ENCODE measurements at places on chromosomes 6 and 20. TPM values are rescaled to one million over a fixed set of nuclear protein-coding genes. Genes with fewer than 3 reads are reported as not detected.

DNA sequence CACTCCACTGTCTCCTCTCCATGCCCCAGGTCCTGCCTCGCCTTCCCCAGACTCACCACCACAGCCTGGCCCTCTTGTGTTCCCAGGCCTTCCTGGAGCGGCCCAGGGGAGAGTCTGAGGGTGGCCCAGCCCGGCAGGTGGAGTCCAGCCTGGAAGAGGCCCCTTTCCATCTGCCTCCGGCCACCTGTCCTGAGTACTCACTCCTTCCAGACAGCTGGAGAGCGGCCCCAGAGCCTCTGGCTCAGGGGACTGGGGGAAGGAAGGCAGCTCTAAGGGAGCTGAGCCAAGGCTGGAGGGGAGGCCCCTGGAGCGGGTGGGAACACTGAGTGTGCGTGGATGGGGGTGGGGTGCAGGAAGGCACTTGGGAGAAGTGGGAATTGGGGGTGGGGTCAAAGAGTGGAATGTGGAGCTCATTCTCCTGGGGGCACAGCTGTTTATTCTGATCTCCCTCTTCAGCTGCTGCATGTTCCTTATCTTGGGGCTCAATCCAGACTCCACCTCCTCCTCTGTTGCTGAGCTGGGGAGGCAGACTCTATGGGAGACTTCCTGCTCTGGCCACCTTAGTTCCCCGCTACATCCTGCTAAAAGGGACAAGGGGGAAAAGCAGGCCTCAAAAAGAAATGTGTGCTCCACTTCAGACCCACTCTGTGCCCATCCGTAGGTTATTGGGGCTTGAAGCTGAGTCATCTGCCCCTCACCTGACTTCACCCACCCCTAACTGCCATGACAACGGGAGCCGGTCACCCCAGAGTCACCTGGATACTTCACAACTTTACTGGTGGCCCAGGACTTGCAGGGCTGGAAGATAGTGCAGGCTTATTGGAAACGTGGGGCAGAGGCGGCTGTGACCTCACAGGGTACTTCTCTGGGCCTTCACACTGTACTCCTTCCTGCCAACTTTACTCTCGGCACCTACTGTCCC lies 19.5 kb upstream of the TAF8 start:
- no peak overlapping the region for H3K4me3 ChIP-seq
- no peaks in the 10 kb centered on the region for H3K36me3 ChIP-seq
- H3K27ac ChIP-seq, result peak overlapping the region; percentile 19
- DNase-seq, result no peak

DNA sequence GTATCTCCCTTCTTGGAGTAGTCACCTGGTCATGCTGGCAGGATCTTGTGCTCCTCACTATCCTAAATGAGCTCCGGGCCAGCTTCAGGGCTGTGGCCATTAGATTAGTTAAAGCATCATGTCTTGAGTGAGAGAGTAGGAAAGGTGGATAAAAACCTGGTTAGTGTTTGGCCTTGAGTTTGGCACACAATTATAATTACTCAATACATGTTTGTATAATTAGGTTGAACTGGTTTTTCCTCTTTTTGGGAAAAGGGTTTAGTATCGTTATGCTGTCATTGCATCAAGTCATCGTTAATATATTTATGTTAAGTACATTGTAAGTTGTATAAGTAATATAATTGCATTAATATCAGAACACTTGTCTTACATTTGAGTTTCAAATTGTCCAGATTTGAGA lies 126.3 kb downstream of the CDKAL1 start:
- H3K36me3 ChIP-seq, result no peaks in the 10 kb centered on the region
- H3K27ac ChIP-seq, result peak overlapping the region; percentile 67
- peaks cover 7% of the 10 kb centered on the region for H3K4me1 ChIP-seq
- H3K27me3 ChIP-seq, result no peaks in the 10 kb centered on the region

- H3K36me3 ChIP-seq, result no peaks in the 10 kb centered on the region
- no peak overlapping the region for H3K27ac ChIP-seq
- no peak for DNase-seq
- H3K4me3 ChIP-seq, result no peak overlapping the region
- H3K27me3 ChIP-seq, result no peaks in the 10 kb centered on the region
- no peaks in the 10 kb centered on the region for H3K4me1 ChIP-seq
These were observed 165.0 kb downstream of the MAFB start for GRCh38 chr20:40524071-40524470.

- H3K4me3 ChIP-seq, result no peak overlapping the region
- no peaks in the 10 kb centered on the region for H3K36me3 ChIP-seq
- no peak for DNase-seq
- no peaks in the 10 kb centered on the region for H3K4me1 ChIP-seq
- no peak overlapping the region for H3K27ac ChIP-seq
- no peaks in the 10 kb centered on the region for H3K27me3 ChIP-seq
These were observed 564.8 kb downstream of the LMBRD1 start for GRCh38 chr6:69232008-69232407.

DNA sequence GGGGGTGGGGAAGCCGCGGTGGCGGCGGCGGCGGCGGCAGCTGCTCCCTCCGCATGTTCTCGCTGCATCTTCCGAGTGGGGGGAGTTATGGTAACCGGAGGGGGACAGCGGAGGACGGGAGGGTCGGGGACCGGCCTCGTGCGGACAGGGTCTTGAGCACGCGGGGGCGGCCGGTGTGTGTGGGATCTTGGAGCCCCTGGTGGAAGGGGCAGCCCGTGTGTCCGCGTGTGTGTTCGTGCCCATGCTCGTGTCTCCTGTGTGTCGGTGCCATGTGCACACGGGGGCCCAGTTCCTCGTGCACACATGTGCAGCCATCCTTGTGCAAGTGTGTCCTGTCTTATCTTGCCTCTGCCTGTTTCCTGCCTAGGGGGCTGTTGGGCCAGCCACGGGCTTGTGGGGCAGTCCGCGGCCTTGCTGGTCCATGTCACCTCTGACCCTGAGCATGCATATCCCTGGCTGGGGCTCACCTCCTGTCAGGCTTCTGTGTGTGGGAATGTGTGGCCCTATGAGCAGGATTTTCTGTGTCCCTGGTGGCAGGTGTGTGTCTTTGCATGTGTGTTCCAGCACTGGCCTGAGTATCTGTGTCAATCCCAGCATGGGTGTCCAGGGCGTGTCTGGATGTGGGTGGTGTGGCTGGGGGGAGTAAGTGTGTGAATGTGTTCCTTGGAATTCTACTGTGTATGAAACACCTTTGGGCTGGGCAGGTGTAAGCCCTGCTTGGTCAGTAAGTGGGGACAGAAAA lies 8.5 kb downstream of the SYNGAP1 start:
- peak overlapping the region; percentile 97 for H3K27ac ChIP-seq
- H3K4me1 ChIP-seq, result peaks cover 11% of the 10 kb centered on the region
- H3K4me3 ChIP-seq, result peak overlapping the region; percentile 48
- DNase-seq, result no peak
- no peaks in the 10 kb centered on the region for H3K36me3 ChIP-seq

GRCh38 chr20:11311659-11312224 lies 606.0 kb upstream of the BTBD3 start:
- H3K27me3 ChIP-seq, result no peaks in the 10 kb centered on the region
- no peaks in the 10 kb centered on the region for H3K36me3 ChIP-seq
- no peak overlapping the region for H3K4me3 ChIP-seq
- no peak overlapping the region for H3K27ac ChIP-seq
- no peaks in the 10 kb centered on the region for H3K4me1 ChIP-seq

The ADNP gene
- total RNA-seq, result 60.0 TPM

The HLA-DPA1 gene
- 116 TPM for total RNA-seq

- no peaks in the 10 kb centered on the region for H3K36me3 ChIP-seq
- DNase-seq, result no peak
- H3K27me3 ChIP-seq, result no peaks in the 10 kb centered on the region
- no peak overlapping the region for H3K4me3 ChIP-seq
- no peak overlapping the region for H3K27ac ChIP-seq
- no peaks in the 10 kb centered on the region for H3K4me1 ChIP-seq
These were observed 30.4 kb downstream of the RALY start for GRCh38 chr20:34023937-34024722.

- no peak overlapping the region for H3K4me3 ChIP-seq
- no peaks in the 10 kb centered on the region for H3K27me3 ChIP-seq
- no peak for DNase-seq
- H3K4me1 ChIP-seq, result no peaks in the 10 kb centered on the region
- H3K27ac ChIP-seq, result no peak overlapping the region
These were observed 119.6 kb upstream of the RNF24 start for GRCh38 chr20:4134861-4135379.

The LPA gene
- not detected for total RNA-seq

The BEND6 gene
- 0.33 TPM for total RNA-seq

- DNase-seq, result no peak
- H3K36me3 ChIP-seq, result no peaks in the 10 kb centered on the region
- no peak overlapping the region for H3K4me3 ChIP-seq
- no peaks in the 10 kb centered on the region for H3K4me1 ChIP-seq
- no peaks in the 10 kb centered on the region for H3K27me3 ChIP-seq
- no peak overlapping the region for H3K27ac ChIP-seq
These were observed 44.9 kb upstream of the JAG1 start for GRCh38 chr20:10718661-10719060.

- no peaks in the 10 kb centered on the region for H3K36me3 ChIP-seq
- DNase-seq, result no peak
- H3K27me3 ChIP-seq, result peaks cover 8% of the 10 kb centered on the region
- no peak overlapping the region for H3K27ac ChIP-seq
- H3K4me3 ChIP-seq, result no peak overlapping the region
These were observed 50.4 kb downstream of the GNAS-AS1 start for GRCh38 chr20:58800134-58800871.

- no peaks in the 10 kb centered on the region for H3K4me1 ChIP-seq
- H3K36me3 ChIP-seq, result no peaks in the 10 kb centered on the region
- H3K4me3 ChIP-seq, result no peak overlapping the region
- DNase-seq, result no peak
- H3K27me3 ChIP-seq, result no peaks in the 10 kb centered on the region
These were observed 138.3 kb downstream of the FLRT3 start for GRCh38 chr20:14199111-14199510.

The KCNB1 gene
- 5.1 TPM for total RNA-seq

The MOG gene
- not detected for total RNA-seq

The ASXL1 gene
- 102 TPM for total RNA-seq

GRCh38 chr6:75794351-75794846 lies 45.4 kb downstream of the MYO6 start:
- H3K4me3 ChIP-seq, result peak overlapping the region; percentile 32
- DNase-seq, result no peak
- H3K4me1 ChIP-seq, result no peaks in the 10 kb centered on the region
- H3K36me3 ChIP-seq, result no peaks in the 10 kb centered on the region

DNA sequence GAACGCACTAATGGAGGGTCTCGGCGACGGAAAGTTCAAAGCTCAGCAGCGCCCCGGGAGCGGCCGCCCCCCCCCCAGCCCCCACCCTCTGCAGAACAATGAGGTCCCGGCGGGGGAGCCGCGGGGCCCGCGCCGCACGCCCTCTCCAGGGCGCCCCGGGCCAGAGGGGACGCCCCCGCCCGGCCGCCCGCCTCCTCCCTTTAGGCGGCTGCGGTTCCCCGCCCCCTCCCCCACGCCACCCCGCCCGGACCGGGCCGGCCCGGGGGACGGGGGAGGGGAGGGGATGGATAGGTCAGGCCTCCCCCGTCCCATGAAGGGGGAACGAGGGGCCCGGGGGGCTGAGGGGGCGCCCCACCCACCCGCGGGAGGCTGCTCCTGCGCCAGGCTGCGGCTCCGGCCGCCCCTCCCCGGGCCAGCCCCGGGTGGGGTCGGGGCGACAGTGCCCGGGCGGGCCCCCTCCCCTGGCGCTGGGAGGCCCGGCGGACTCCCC lies 1.5 kb downstream of the NOL4L start:
- peak overlapping the region; percentile 49 for H3K4me3 ChIP-seq
- H3K27me3 ChIP-seq, result peaks cover 3% of the 10 kb centered on the region
- peak overlapping the region; percentile 44 for H3K27ac ChIP-seq
- no peaks in the 10 kb centered on the region for H3K36me3 ChIP-seq

GRCh38 chr6:168206186-168206585 lies 113.4 kb downstream of the DACT2 start:
- H3K4me1 ChIP-seq, result no peaks in the 10 kb centered on the region
- H3K27me3 ChIP-seq, result no peaks in the 10 kb centered on the region
- no peaks in the 10 kb centered on the region for H3K36me3 ChIP-seq
- no peak overlapping the region for H3K27ac ChIP-seq

DNA sequence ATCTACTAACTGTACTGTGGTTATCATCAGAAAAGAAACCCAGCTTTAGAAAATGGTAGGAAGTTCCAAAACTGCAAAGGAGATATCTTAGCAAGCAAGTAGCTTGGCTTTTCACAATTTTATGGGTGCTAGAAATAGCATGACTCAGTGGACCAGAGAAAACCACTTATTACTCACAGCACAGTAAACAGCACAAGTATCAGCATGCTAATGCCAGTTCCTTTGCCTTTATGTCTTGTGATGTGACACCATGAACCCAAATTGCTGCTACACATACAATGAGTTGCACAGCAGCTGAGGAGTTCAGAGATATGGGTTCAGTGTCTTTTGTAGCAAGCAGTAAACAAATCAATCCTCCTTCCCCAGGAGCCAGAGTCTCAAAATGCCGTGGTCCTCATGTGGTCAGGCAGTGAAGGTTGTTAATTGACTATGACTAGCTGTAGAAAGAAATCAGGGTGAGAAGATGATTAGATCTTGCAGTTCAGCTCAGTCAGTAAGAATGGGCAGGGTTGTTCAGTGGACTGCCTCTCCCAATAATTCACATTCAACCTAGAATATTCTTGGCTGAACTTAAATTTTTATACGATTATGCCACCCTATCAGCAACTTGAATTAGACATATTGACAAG lies 73.3 kb downstream of the OPRM1 start:
- H3K27me3 ChIP-seq, result no peaks in the 10 kb centered on the region
- DNase-seq, result no peak
- H3K36me3 ChIP-seq, result no peaks in the 10 kb centered on the region
- H3K27ac ChIP-seq, result no peak overlapping the region

GRCh38 chr6:126086560-126086959 lies 100.2 kb downstream of the TRMT11 start:
- H3K27ac ChIP-seq, result no peak overlapping the region
- DNase-seq, result no peak
- no peaks in the 10 kb centered on the region for H3K27me3 ChIP-seq
- no peaks in the 10 kb centered on the region for H3K4me1 ChIP-seq

DNA sequence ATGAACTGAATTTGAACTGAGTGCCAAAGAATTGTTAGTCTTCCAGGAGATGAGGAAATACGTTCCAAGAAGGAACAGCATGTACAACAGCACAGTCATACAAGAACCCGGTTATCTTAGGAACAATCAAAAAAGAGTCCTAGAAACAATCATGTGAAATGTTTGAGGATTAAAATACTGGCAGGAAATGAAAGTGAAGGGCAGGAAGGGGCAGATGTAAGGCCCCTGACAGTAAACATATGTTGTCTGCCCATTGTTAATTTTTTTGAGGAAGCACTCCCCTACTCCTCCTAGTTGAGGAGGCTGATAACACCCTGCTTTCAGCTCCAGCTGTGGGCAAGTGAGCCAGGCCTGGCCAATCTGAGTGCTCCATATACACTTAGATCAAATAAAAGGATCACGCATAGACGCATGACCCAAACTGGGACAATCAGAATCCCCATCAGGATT lies 220.9 kb downstream of the HACE1 start:
- H3K4me3 ChIP-seq, result no peak overlapping the region
- no peaks in the 10 kb centered on the region for H3K4me1 ChIP-seq
- no peaks in the 10 kb centered on the region for H3K27me3 ChIP-seq
- no peak for DNase-seq

Data from breast epithelium (tissue), 4 donors.